HuH-7 (cell line): ENCODE measurements at places on chromosomes 5 and 9.

DNA sequence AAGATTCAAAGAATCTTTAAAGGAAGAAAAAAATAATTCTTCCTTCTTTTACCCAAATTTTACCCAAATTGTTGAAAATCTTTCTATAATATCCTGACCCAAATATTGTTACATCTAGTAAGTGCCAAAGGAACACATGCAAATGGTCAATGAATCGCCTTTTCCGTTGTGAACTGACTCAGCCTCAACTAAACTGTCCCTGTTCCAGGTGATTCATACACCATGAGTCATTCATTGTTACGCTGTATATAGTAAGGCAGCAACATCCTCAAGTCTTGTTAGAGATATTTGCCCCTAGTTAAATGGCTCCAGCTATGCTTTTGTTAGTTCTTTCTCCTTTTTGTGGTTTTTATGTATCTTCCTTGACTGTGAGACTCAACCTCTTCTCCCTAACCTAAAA is 9.7 kb downstream of the PTGER4 start:
- no peak for DNase-seq

DNA sequence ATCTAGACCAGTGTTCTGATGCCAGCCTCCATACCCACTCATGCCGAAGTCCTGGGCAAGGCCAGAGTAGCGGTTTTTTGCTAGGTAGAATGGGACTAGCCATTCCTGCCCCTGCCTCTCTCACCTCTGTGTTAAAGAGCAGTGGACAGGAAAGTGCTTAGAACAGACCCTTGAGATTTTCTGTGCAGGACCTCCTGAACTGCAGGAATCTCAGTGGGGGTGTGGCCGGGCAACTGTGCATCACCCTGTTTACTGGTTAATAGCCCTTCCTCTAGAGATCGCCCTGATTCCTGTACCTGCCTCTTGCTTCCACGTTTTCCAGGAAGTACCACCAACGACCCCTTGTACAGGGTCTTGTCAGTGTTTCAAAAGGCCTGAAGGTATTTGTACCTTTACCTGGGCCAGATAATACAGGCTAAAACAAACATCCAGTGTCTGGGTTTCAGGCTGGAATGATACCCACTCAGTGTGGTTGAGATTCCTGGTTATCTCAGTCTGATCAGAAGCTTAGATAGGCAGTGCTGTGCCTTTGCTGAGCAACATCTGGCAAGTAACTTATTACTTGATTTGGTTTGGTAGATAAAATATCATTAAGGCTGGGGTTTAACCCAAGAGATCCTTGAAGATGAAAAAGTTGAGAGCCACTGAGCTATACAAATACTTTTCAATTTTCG is 65.9 kb downstream of the RGS3 start:
- no peak for DNase-seq

DNA sequence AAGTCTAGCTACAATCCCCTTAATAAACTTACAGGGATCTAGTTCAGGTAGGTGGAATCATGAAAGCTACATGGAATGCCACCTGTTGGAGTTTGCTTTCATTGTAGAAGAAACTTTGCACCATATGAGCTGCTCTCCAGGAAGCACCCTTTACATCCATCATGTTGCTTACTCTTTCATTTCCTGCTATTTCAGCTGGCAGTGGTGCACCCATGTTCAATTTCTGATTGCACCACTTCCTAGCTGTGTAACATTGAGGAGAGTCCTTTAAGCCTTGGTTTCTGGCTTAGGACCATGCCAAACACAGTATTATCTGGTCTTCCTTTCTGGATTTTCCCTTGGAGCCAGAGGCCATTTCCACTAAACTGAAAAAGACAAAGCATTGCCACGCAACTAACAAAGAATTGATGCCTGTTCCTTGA is 123.3 kb upstream of the SLC12A2 start:
- no peak for DNase-seq

DNA sequence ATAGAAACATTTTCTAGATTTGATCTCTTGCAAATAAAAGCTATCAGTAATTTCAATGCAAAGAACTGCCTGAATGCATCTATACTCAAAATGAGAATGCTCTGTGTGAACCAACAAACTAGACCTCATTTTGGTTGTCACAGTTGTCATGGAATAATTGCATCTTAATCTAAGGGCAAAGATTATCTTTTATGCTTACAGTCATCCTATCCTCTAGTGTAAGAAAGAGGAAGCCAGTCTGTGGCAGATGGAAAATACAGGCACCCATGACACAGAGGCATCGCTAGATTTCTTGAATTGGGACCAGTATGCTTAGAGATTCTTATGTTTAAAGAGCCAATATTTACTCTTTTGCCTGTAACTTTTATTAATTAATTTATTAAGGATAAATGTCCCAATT is 95.0 kb downstream of the MACIR start:
- DNase-seq: no peak

DNA sequence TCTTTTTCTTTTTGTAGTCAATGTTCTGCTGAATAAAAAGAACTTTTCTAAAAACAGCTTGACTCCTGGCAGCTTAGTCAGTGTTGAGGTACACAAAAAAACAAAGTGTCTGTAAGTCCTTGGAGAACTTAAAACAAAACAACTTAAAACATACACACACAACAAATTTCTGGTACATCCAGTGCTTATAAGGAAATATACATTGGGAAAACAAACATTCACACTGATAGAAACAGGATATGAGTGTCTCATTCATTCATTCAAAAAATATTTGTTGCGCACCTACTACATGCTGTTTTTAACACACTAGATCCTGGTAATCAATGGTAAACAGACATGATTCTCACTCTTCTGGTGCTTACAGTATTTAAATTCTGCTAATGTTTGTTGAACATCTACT is 27.4 kb upstream of the MEGF9 start:
- DNase-seq: no peak

- DNase-seq: no peak
Measured at GRCh38 chr5:108661590-108662219, 86.0 kb upstream of the FER start.

GRCh38 chr9:89079391-89079790 is 88.1 kb downstream of the S1PR3 start:
- DNase-seq: no peak

DNA sequence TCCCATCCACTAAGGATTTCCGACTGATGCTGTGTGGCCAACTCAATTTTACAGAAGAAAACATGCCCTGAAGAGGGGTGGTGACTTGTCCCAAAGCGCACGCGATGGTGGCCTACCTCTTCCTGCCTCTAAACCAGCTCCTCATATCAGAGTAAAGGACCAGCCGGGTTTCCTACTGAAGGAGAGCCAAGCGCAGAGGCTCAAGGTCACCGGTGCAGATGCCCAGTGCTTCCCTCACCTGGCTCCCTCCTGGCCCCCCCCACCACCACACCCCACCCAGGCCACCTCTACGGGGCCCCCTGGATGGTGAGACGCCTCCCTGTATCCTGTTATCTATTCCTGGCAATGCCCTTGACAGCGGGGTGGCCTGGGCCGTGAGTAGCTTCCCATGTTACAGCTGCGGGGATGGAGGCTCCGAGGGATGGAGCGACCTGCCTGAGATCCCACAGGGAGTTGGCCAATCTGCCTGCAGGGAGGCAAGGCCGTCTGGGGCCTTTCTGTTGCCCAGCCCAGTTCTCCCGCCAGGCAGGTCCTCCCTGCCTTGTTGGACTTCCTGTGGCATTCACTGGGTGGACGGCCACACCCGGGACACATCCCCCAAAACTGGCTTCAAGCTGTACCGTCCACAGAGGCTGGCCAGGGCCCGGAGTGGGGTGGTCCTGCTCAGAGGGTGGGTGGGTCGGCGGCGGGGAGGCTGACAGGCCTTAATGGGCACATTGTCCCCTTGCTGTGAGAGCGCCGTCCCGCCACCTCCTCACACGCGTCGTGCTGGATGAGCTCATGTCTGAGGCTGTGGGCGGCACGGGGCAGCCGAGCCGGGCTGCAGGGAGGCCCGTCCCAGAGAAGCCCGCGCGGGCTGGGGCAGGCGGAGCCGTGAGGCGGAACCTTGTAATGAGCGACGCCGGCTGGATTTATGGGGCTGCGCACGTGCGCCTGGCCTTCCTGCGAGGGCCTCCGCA is 72.5 kb downstream of the MACROH2A1 start:
- DNase-seq: no peak

GRCh38 chr5:121805911-121806310 is 45.8 kb upstream of the FTMT start:
- DNase-seq: peak; percentile 8
